H1 (cell line): ENCODE measurements at places on chromosomes 6 and 20.
A peak's percentile ranks its signal among the peaks of the same experiment; 100 is the strongest.

- DNase-seq: peak; percentile 84
These were observed at the start of gene SLC4A11 for GRCh38 chr20:3239026-3239866. TSS of gene SLC4A11 (minus strand) at chr20:3239190. CDS start at chr20:3239137, 53 bp downstream.

DNA sequence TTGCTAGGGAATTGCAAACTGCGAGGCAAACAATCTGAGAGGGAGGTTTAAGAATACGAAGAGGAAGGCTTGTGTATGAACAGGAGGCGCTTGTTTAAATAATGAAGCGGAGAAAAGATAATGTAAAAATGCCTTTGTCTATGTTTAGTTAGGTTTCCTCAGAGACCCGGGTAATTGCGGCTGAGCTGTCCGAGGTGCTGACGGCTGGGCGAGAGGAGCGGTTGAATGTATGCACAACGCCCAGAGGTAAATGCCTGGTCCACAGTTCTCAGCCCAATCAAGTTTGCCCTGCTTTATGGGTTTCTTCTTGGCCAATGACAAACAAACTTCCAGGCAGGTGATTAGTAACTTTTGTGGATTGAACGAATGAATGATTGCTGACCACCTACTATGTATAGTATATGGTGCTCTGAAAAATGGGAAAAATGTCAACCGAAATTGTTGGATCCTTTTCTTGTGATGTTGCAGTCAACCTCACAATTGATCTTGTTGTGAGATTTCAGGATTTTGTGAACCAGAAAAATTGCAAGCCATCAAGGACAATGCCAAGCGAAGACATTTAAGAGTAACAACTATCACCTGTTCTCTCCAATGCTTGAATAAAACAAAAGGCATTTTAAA is 38.3 kb upstream of the SLC32A1 start:
- DNase-seq: no peak

- no peak for DNase-seq
These were observed 36.1 kb upstream of the THBS2 start for GRCh38 chr6:169289619-169290339.

- no peak for DNase-seq
These were observed 15.7 kb downstream of the NRSN2 start for GRCh38 chr20:362271-363254.

GRCh38 chr6:133159255-133159795 is 81.8 kb upstream of the EYA4 start:
- no peak for DNase-seq

GRCh38 chr6:22045261-22045912 is 251.4 kb downstream of the PRL start:
- DNase-seq: no peak

DNA sequence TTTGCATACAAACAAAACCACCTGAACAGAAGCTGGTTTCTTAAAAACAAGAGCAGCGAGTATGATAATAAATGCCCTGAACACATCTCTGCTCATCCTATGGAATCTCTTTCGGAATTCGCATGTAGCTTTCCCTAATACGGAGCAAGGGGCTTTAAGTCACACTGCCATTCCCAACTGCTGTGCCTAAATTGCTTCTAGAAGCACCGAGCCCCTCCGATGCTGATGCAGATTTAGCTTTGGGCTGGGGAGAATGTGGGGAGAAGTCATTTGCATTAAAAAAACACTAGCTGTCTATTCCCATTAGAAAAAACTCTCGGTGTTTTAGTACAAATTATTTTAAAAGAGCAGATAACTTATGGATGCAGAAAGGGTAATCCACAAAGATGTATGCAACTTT is 76.9 kb downstream of the CD83 start:
- DNase-seq: no peak

GRCh38 chr6:40253420-40253819 is 319.2 kb upstream of the MOCS1 start:
- no peak for DNase-seq

- no peak for DNase-seq
These were observed 113.4 kb downstream of the PSMB1 start for GRCh38 chr6:170439366-170440361.

DNA sequence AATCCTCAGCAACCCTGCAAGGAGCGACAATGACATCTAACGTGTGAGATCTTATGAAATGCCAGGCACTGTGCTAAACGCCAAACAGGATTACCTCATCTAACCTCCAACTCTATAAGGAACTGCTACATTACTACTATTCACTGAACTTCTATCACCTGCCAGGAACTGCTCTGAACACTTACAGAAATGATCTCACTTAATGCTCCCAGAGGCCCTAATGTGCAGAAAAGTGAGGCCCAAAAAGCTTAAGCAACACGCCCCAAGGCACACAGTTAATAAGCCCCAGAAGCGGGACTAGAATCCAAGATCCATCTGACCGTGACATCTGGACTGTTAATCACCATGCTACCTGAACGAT is 28.5 kb downstream of the TRAM2 start:
- no peak for DNase-seq

DNA sequence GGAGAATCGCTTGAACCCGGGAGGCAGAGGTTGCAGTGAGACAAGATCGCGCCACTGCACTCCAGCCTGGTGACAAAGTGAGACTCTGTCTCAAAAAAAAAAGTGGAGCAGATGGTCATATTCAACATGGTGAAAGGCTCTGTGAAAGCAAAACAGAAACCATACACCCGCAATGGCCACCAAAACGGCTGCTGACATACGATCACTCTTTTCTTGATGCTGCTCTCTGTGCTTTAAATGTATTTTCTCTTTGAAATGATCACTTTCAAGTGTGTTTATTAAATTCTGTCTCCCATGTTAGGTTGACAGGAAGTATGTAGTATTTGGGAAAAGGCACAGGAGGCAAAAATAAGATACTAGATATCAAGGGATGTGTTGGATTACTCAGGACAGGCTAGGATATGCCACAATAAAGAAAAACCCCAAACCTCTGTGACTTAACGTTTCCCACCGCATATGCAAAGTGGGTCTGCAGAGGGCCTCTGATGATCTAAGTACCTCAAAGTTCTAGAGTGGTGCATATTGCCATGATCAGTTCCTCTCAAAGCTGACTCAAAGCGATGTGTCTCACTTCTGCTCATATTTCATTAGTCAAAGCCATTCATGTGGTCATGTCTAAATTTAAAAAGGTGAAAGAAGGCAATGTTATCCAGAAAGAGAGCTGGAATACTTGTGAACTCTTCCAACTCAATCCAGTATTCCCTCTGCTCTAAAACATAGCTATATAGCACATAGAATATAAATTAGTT is 155.1 kb upstream of the SOX4 start:
- no peak for DNase-seq

- DNase-seq: no peak
These were observed 131.6 kb downstream of the KIF6 start for GRCh38 chr6:39593646-39594045.

- DNase-seq: no peak
These were observed 62.7 kb upstream of the SLC2A12 start for GRCh38 chr6:134114918-134115714.

DNA sequence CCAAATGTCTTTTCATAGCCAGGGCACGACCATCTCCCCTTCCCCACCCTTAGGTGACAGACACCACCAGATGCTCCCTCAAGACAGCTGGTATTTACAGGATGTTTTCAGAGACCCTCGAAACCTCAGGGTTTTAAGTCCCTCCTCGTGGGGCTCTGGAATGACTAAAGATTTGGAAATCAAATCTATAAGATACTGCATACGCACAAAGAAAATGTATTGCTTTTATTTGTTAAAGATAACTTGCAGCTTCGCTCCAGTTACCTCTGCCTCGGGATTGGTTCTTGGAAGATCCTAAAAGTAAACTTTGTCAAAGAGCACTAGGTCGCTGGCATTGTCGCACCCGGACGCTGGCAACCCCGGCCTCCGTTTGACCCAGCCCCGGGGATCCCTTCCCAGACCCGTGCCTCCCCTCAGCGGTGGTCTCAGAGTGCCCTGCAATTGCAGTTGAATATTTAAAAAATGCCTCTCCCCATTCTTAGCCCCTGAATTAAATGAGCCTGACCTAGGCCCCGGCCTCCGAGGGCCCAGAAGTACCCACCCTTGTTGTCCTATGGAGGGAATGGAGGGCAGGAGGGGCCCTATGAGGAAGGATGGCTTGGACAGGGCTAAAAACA is 7.1 kb downstream of the PAX1 start:
- no peak for DNase-seq

GRCh38 chr20:57076152-57076652 is 190.2 kb downstream of the BMP7 start:
- no peak for DNase-seq

DNA sequence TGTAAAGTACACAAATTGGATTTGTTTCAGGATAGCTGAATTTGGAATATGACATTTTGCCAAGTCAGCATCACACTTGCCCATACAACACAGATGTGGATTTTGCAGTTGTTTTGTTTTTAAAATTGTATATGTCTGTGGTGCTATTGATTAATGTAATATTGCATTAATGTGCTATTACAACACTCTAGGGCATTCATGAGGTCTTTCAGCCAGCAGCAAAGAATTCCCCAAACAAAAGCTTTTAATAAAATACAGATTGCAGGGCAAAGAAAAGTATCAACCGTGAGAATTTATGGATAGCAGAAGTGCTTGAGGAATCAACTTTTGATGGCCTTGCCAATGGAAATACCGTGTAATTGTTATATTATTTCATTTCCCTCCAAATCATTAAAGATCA is 144.9 kb downstream of the AIG1 start:
- DNase-seq: no peak

- no peak for DNase-seq
These were observed 62.8 kb downstream of the ZFAND3 start for GRCh38 chr6:37882292-37882691.

DNA sequence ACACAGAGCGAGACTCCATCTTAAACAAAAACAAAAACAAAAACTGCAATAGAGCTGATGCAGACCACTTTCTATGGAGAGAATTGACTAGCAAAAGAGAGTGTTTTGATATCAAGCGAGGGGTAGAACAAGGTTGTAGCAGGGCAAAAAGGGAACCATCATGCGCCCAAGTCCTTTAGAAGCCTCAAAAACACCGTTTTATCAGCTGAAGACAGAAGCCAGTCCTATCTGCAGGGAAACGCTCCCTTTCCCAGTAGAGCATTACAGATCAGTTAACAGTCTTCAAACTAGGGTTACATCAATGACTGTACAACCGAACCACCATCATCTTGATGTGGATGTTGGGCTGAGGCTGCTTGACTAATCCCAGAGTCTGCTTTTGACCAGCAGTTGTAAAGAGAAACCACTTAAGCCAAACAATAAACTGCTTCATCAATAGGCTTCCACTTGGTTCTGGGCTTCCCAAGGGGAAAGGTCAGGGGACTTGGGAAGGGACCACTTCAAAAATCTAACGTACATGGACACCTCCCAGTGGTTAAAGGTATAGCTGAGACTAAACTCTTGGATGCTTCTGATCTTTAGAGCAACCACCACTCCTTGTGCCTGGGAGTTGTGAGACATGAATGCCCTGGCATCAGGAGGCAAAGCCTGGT is 59.6 kb upstream of the SPDEF start:
- DNase-seq: no peak

- DNase-seq: no peak
These were observed 153.8 kb downstream of the INSM1 start for GRCh38 chr20:20521736-20522135.

- DNase-seq: no peak
These were observed 9.5 kb downstream of the CNKSR3 start for GRCh38 chr6:154500769-154501577.

DNA sequence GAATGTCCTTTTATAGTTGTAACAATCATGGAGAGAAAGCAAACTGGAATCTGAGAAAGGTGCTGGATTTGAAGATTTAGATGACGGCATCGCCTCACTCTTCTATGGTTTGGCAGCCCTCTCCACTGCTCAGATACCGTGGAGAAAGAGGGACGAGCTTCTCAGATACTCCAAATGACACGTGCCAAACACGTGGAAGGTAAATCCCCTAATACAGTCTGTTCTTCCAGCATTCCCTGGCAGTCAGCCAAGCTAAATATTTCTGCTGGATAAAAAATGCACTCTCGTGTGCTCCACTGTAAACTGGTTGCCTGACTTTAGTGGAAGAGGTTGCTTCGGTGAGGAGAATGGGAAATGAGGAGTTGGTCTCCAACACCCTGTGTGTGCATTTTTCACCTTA is 16.7 kb upstream of the PRDM1 start:
- DNase-seq: no peak

GRCh38 chr6:154367839-154368695 is 11.5 kb upstream of the IPCEF1 start:
- no peak for DNase-seq

GRCh38 chr6:165668951-165669350 is 5.9 kb upstream of the PDE10A start:
- DNase-seq: no peak

DNA sequence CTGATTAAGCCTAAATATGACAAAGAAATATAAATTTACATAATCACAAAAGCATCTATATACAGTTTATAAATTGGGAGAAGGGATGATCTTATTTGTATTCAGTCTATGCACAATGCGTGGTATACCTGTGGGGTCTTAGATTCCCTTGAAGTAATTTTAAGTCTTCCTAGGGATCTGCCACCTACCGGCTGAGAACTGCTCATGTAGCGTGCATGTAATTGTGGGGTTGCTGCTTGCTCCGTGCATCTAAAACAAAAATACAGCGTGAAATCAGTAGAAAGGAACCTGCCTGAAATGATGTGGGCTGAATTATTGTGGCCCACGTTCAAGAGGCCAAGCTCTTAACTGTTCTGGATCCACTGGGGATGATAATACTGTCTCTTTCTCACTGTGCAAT is 187.3 kb downstream of the MBOAT1 start:
- DNase-seq: no peak

DNA sequence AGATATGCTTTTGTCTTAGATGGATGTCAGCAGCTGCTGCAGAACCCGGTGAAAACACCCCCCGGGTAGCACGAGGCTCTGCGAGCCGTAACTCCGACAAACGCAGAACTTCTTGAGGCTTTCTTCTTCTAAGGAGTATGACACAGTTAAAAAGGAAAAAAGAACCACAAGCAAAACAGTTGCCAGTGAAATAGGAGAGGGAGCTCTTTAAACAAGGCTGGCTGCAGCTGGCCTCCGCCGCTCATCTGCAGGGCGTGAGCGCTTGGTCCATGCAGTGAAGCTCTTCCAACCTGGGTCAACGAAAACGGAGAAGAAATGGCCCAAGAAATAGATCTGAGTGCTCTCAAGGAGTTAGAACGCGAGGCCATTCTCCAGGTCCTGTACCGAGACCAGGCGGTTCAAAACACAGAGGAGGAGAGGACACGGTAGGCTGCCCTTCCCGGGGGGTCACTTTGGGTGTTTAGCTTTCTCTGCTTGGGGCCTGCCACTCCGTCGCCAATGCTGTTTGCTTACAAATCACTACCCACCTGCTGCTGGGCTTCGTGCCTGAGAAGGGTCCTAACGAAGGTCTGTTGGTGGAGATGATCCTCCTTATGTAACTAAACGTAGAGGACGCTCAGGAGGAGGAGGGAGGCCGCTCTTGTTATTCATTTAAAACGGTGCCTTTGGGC is 13.2 kb downstream of the SYTL3 start:
- no peak for DNase-seq

DNA sequence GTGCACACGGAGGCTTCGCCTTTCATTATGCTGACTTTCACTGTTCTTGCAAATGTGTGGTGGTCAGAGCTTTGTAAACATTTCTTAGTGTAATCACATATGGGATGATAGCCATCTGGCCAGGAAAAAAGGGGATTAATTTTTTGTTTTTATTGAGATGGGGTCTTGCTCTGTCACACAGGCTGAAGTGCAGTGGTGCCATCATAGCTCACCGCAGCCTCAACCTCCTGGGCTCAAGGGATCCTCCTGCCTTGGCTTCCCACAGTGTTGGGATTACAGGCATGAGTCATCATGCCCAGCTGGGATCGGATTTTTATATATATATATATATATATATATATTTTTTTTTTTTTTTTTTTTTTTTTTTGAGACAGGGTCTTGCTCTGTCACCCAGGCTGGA is 11.0 kb upstream of the TIAM2 start:
- DNase-seq: no peak
